ENCODE measurements at places on chromosomes 5 and 9. TPM values are rescaled to one million over a fixed set of nuclear protein-coding genes. Genes with fewer than 3 reads are reported as not detected.
A peak's percentile ranks its signal among the peaks of the same experiment; 100 is the strongest.

DNA sequence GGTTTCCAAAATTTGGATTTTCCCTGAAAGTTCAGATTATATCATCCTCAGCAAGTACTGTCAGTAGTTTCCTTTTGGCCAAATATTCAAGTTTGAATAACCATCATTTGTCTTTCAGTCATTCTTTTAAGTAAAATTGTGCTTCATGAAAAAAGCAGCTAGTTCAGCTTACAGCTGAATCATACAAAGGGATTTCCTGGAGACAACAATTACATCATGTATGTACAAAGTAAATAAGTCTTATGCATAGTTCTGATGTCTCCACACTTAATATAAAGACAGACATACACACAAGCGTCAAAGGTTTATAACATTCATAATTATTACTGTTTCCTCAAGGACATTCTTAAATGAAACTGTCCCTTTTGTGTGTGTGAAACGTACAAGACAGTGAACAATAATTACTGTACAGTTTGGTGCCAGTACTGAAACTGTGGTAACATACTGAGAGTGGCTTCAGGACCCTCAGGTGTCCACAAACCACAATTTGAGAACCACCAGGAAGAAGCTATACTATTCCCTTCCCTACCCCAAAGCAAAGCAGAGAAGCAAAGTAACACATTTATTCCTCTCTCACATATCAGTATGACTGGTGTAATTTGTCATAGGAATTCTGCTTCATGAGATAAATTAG lies 746.6 kb downstream of the TAF11L14 start:
- H3K27ac ChIP-seq, result no peak overlapping the region

- H3K4me3 ChIP-seq, result no peak overlapping the region
- no peaks in the 10 kb centered on the region for H3K27me3 ChIP-seq
- H3K4me1 ChIP-seq, result peaks cover 9% of the 10 kb centered on the region
- H3K36me3 ChIP-seq, result no peaks in the 10 kb centered on the region
- H3K27ac ChIP-seq, result no peak overlapping the region
These were observed 90.6 kb upstream of the GRHPR start for GRCh38 chr9:37331871-37332270.

DNA sequence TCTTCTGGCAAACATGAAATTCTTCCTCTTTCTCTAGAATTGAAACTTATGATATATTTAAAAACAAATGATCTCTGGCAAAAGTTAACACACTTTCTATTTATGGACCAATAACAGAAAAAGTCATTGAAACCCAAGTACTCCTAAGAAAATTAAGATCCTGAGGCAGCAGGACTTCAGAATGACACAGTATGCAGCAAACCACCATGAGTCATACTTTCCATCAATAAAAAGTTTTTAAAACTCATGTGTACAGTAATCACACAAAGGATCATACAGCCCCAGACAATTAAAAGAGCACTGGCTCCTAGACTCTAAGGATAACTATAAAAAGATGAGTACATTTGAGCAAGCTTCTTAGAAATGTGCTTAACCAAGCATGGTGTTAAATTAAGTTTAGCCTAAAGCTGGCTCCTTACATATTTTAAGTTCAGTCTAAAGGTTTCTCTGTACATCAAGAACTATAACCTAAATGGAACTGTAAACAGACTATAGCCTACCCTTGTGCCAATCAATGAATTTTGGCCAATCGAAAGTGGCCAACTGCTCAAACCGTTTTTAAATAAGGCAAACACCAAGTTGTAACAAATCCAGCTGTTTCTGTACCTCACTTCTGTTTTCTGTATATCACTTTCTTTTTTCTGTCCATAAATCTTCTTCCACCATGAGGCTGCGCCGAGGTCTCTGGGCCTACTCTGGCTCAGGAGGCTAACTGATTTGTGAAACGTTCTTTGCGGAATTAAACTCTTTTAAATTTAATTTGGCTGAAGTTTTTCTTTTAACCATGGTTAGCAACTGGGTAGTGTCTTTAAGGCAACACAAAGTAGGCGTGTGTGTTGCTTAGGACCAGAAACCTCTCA lies 232.1 kb upstream of the PIK3R1 start:
- H3K4me1 ChIP-seq, result no peaks in the 10 kb centered on the region
- DNase-seq, result no peak
- no peaks in the 10 kb centered on the region for H3K27me3 ChIP-seq

GRCh38 chr9:80552931-80553330 lies 981.2 kb downstream of the TLE4 start:
- H3K4me1 ChIP-seq, result no peaks in the 10 kb centered on the region
- H3K4me3 ChIP-seq, result no peak overlapping the region
- H3K36me3 ChIP-seq, result no peaks in the 10 kb centered on the region
- H3K27me3 ChIP-seq, result no peaks in the 10 kb centered on the region
- no peak overlapping the region for H3K27ac ChIP-seq

- H3K27ac ChIP-seq, result no peak overlapping the region
- peaks cover 38% of the 10 kb centered on the region for H3K4me1 ChIP-seq
- no peak overlapping the region for H3K4me3 ChIP-seq
- no peak for DNase-seq
- no peaks in the 10 kb centered on the region for H3K27me3 ChIP-seq
- peaks cover 5% of the 10 kb centered on the region for H3K36me3 ChIP-seq
These were observed 37.5 kb downstream of the TJP2 start for GRCh38 chr9:69211424-69212036.

- no peaks in the 10 kb centered on the region for H3K36me3 ChIP-seq
- H3K4me1 ChIP-seq, result no peaks in the 10 kb centered on the region
- H3K27ac ChIP-seq, result no peak overlapping the region
- no peaks in the 10 kb centered on the region for H3K27me3 ChIP-seq
These were observed 107.0 kb upstream of the NUDT12 start for GRCh38 chr5:103669615-103670014.

GRCh38 chr9:135533674-135534073 lies 12.3 kb upstream of the OBP2A start:
- H3K27ac ChIP-seq, result no peak overlapping the region
- no peaks in the 10 kb centered on the region for H3K36me3 ChIP-seq
- H3K4me3 ChIP-seq, result no peak overlapping the region
- no peak for DNase-seq
- no peaks in the 10 kb centered on the region for H3K27me3 ChIP-seq

- H3K4me1 ChIP-seq, result peaks cover 36% of the 10 kb centered on the region
- H3K4me3 ChIP-seq, result no peak overlapping the region
- no peaks in the 10 kb centered on the region for H3K27me3 ChIP-seq
- no peak for DNase-seq
- peak overlapping the region; percentile 85 for H3K27ac ChIP-seq
- no peaks in the 10 kb centered on the region for H3K36me3 ChIP-seq
These were observed 30.9 kb downstream of the RHOBTB3 start for GRCh38 chr5:95761771-95762651.

- no peak overlapping the region for H3K4me3 ChIP-seq
- no peak overlapping the region for H3K27ac ChIP-seq
- H3K27me3 ChIP-seq, result no peaks in the 10 kb centered on the region
- no peak for DNase-seq
These were observed 49.9 kb upstream of the PPP2CA start for GRCh38 chr5:134275822-134276221.

GRCh38 chr9:4402501-4402900 lies 87.8 kb upstream of the SLC1A1 start:
- H3K4me1 ChIP-seq, result no peaks in the 10 kb centered on the region
- no peaks in the 10 kb centered on the region for H3K36me3 ChIP-seq
- DNase-seq, result no peak
- no peaks in the 10 kb centered on the region for H3K27me3 ChIP-seq

GRCh38 chr9:21096901-21097255 lies 19.1 kb upstream of the IFNB1 start:
- no peaks in the 10 kb centered on the region for H3K27me3 ChIP-seq
- H3K27ac ChIP-seq, result peak overlapping the region; percentile 33
- H3K4me3 ChIP-seq, result no peak overlapping the region
- no peaks in the 10 kb centered on the region for H3K36me3 ChIP-seq

GRCh38 chr5:19676895-19677294 lies 311.1 kb downstream of the CDH18 start:
- no peak overlapping the region for H3K4me3 ChIP-seq
- no peak for DNase-seq
- no peaks in the 10 kb centered on the region for H3K27me3 ChIP-seq
- H3K27ac ChIP-seq, result no peak overlapping the region
- no peaks in the 10 kb centered on the region for H3K4me1 ChIP-seq

GRCh38 chr5:50325237-50325832 lies 115.8 kb downstream of the EMB start:
- H3K27ac ChIP-seq, result no peak overlapping the region
- H3K27me3 ChIP-seq, result no peaks in the 10 kb centered on the region
- no peaks in the 10 kb centered on the region for H3K4me1 ChIP-seq

- peaks cover 32% of the 10 kb centered on the region for H3K4me1 ChIP-seq
- peak overlapping the region; percentile 24 for H3K27ac ChIP-seq
- DNase-seq, result no peak
- H3K4me3 ChIP-seq, result no peak overlapping the region
- H3K36me3 ChIP-seq, result no peaks in the 10 kb centered on the region
These were observed 13.4 kb upstream of the TNIP1 start for GRCh38 chr5:151094030-151094851.

GRCh38 chr5:116358911-116359418 lies 215.7 kb downstream of the SEMA6A start:
- H3K36me3 ChIP-seq, result no peaks in the 10 kb centered on the region
- DNase-seq, result no peak
- H3K4me1 ChIP-seq, result peaks cover 15% of the 10 kb centered on the region
- H3K4me3 ChIP-seq, result no peak overlapping the region

- no peak overlapping the region for H3K27ac ChIP-seq
- no peaks in the 10 kb centered on the region for H3K27me3 ChIP-seq
- H3K4me1 ChIP-seq, result peaks cover 4% of the 10 kb centered on the region
These were observed 653.7 kb downstream of the CCDC171 start for GRCh38 chr9:16206518-16206917.

- DNase-seq, result no peak
- H3K36me3 ChIP-seq, result no peaks in the 10 kb centered on the region
- H3K27me3 ChIP-seq, result no peaks in the 10 kb centered on the region
- H3K27ac ChIP-seq, result no peak within 1 kb of the TSS
- no peak within 1 kb of the TSS for H3K4me3 ChIP-seq
These were observed at the start of gene ITK for GRCh38 chr5:157180374-157181264. Gene ITK, plus strand, starts transcription at chr5:157180840. Its CDS starts 138 bp downstream, at chr5:157180978.

DNA sequence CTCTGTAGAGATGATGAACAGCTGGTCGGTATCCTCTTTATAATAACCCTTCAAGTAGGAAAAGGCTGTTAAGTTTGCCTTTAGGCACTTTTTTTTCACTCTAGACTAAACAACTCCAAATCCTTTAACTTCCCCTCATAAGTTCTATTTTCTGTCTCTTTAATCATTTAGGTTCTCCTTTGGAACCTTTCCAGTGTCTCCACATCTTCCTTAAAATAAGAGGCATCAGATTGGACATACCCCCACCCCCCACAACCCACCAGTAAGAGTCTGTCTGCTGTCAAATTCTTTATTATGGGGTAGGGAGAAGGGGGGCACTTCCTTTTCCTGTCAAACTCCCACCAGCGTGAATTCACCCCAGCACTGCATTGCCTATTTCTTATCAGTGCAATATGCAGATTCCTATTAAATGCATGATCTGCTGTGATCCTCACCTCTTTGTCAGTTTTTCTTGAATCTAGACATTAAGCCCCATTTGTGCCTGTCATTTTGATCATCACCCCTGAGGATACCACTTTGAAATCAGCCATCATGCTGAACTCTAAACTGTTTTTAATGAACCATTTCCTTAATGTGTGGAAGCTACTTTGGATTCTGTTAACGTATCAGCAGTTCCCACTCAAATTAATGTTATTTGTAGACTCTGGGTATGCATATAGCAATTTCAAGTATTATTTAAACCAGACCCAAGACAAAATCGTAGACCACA lies 212.2 kb downstream of the PDZD2 start:
- H3K27me3 ChIP-seq, result no peaks in the 10 kb centered on the region
- no peaks in the 10 kb centered on the region for H3K36me3 ChIP-seq
- peaks cover 4% of the 10 kb centered on the region for H3K4me1 ChIP-seq
- H3K27ac ChIP-seq, result no peak overlapping the region
- no peak overlapping the region for H3K4me3 ChIP-seq

DNA sequence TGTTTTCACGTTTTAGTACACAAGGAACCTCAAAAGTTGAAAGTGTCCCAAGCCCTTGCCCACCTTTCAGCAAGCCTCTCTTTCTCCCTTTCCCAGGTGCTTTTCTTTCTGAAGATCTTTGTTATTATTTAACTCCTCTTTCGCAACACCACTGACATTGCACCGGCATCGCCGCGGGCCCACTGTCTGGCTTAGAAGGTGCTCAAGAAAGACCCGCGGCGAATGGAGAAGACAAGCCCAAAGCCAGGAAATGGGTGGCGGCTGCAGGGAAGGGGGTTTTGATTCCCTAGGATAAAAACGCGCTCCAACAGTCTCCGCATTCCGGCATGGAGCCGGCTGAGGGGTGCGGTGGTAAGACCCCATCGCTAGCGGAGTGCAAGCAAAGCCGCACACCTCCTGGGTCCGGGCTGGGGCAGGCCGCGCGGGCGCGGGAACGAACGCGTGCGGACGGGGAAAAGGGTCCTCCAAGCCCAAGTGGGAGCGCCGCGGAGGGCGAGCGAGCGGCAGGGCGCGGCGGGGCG lies 404 bp upstream of the AFAP1L1 start:
- peak overlapping the region; percentile 76 for H3K27ac ChIP-seq
- H3K4me3 ChIP-seq, result peak overlapping the region; percentile 32
- no peaks in the 10 kb centered on the region for H3K27me3 ChIP-seq
- no peak for DNase-seq
- H3K36me3 ChIP-seq, result no peaks in the 10 kb centered on the region
- peaks cover 6% of the 10 kb centered on the region for H3K4me1 ChIP-seq

DNA sequence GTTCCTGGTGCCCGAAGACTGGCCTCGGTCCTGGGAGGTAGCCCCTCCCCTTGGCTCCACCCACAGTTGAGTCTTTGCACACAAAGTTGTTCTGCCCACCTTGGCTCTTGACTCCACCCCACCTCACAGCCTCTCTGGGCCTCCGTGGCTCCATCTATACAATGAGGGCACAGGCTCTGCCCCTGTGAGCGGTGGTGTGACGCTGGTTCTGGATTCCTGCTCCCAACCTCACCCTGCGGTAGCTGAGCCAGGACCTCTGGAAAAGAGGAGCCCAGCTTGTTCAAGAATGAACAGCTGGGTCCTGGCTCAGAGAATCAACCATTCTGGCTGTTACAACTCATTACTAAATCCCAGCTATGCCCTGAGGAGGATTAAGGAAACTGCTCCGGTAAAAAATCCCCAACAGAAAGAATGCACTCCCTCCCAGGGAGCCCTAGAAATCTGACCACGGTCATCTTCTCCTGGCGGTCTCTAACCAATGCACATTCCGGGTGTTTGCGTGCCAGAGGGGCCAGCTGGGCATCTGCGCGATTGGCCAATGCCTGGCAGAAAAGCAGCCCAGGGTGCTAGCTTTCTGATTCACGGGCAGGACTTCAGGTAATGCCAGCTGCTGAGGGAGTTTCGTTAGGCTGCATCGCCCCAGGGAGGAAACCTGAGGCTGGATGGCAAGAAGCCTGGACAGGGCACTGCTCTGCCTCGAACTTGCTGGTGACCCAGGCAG lies 9.9 kb upstream of the GRHPR start:
- no peak for DNase-seq
- no peaks in the 10 kb centered on the region for H3K36me3 ChIP-seq
- H3K4me3 ChIP-seq, result no peak overlapping the region

GRCh38 chr5:1524481-1524798 lies 680 bp upstream of the LPCAT1 start:
- H3K4me3 ChIP-seq, result no peak overlapping the region
- peak overlapping the region; percentile 85 for H3K27ac ChIP-seq
- no peaks in the 10 kb centered on the region for H3K36me3 ChIP-seq
- no peaks in the 10 kb centered on the region for H3K27me3 ChIP-seq

GRCh38 chr5:175444060-175444904 lies at the start of gene DRD1:
Gene DRD1, minus strand, starts transcription at chr5:175444182. Its CDS starts 1,083 bp downstream, at chr5:175443099.
- H3K4me3 ChIP-seq, result no peak within 1 kb of the TSS
- H3K4me1 ChIP-seq, result peaks cover 15% of the 10 kb centered on the region
- no peaks in the 10 kb centered on the region for H3K36me3 ChIP-seq
- peaks cover 8% of the 10 kb centered on the region for H3K27me3 ChIP-seq

The BTNL3 gene
- not detected for total RNA-seq

The BSPRY gene
- total RNA-seq, result 53.2 TPM

The GRXCR2 gene
- not detected for total RNA-seq

The IFNK gene
- not detected for total RNA-seq

The CCDC69 gene
- 20.8 TPM for total RNA-seq

The TRPM6 gene
- total RNA-seq, result 0.54 TPM

The PCDHA1 gene
- total RNA-seq, result 0.13 TPM

The NUTM2G gene
- total RNA-seq, result not detected

The TEX48 gene
- total RNA-seq, result not detected

The TIMD4 gene
- total RNA-seq, result 3.1 TPM
